ENCODE measurements at places on chromosomes 7 and 10.
A peak's percentile ranks its signal among the peaks of the same experiment; 100 is the strongest.

DNA sequence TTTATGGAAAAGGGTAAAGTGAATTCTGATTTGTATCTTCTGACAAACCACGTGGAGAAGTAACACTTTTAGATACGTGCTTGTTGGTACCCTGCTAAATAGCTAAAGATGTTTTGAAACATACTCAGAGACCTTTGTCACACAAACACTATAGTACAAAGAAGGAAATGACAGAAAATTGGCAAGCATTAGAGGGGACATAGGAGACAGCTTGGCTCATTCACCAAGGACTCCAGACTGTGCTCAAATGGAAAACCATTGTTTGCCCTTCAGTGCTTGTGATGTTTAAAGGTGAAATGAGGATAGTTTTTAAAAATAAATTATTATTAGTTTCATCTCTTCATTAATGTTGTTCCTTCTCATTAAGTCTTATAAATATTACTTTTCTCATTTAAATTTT lies 34.0 kb upstream of the CD36 start:
- no peak for DNase-seq

DNA sequence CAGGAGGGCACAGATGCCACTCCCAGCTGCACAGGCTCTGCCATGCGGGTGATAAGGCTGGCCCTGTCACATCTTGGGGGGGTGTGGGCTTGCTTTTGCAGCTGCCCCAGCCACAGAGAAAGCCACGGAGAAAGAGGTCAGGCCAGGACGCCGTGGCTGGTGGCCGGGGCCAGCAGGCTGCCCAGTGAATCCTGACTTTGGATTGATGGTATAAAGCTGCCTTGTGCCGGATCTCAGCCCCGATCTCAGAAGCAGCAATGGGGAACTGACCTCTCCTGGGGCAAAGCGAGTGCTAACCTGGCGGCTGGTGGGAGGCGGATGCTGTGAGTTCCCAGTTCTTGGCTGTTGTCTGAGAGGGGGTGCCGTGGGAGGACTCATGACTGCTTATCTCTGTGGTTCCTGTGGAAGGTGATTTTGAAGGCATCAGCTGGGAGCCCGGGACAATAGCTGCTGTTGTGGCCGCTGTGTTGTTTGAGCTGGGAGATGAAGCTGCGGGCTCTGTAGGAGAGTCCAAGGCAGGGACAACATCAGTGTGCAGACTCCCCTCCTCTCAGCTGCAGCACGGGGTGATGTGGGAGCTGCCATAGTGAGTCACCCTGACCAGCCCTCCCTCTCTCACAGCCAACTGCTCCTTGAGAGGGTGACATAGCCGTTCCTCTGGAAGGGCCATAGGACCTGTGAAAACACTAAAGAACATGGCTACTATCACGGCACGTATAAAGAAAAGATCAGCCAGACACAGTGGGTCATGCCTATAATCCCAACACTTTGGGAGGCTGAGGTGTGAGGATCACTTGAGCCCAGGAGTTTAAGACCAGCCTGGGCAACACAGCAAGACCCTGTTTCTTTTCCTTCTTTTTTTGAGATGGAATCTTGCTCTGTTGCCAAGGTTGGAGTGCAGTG lies 17.0 kb downstream of the IL15RA start:
- DNase-seq: no peak

GRCh38 chr10:93921338-93921737 lies 27.6 kb downstream of the SLC35G1 start:
- DNase-seq: peak; percentile 32

DNA sequence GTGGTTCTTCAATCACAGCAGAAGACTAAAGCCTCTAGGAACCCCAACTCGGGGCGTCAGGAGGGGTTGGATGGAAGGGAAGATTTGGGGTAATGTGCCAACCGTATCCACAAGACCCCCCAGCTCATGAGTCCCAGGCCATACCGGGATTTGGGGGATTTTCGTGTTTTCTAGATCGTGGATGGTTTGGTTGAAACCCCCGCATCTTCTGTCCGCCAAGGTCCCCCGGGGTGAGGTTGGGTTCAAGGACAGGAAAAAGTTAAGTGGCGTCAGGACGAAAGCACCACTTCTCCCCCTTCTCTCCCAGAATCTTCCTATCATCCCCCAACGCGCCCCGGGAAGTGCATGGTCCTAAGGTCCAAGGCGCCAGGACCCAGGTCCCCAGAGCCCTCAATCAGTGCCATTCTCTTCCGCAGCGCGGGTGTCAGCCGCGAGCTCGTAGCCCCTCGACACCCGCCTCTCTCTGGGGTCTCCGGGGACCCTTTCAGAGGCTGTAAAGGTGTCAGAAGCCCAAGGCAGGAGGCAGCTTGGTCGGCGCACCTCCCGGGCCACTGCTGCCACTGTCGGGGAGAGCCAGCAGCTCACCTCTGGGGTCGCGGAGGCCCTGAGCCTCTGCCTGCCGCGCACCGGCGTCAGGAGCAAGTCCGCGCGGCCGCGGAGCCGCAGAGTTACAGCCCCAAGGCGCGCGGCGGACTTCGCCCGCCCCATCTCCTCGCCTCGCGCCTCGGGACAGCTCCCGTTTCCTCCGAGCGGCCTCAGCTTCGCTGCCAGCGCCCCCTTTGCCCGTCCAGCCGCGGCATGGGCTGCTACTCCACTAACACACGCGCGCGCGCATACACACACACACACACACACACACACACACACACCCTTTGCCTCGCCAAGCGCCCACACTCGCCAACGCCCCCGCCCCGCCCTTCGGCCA lies 1.5 kb downstream of the MKX start:
- DNase-seq: peak; percentile 17

DNA sequence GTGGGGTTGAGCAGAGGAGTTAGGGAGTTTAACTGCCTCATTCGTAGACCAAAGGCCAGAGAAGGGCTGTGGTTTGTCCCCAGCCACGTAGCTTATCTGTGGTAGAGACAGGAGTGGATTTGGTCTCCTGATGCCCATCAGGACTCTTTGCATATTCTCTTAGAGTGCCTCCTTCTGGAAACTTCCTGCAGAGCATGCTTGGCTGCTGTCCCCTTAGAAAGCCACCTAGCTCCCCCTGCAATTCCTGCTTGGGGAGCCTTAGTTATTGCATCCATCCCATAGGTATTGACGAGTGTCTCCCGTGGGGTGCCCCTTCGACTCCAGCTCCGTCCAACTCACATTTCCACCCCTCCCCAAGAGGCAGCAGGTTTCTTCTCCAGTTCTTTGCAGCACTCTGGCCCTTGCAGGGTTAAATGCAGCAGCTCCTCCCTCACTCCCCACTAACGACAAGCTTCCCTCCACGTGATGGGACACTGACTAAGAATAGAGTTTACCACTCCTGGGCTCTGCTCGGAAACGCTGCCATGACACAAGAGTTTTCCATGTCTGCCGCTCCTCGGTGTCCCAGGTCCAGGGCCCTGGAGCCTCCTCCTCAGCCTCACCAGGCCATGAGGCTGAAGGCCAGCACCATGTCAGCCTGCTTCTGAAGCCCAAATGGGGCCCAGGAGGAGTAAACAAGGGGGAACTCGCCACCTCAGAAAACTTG lies 147.8 kb upstream of the UNC5B start:
- no peak for DNase-seq

- no peak for DNase-seq
Observed at GRCh38 chr10:5527332-5528200, 2.8 kb downstream of the CALML3 start.

DNA sequence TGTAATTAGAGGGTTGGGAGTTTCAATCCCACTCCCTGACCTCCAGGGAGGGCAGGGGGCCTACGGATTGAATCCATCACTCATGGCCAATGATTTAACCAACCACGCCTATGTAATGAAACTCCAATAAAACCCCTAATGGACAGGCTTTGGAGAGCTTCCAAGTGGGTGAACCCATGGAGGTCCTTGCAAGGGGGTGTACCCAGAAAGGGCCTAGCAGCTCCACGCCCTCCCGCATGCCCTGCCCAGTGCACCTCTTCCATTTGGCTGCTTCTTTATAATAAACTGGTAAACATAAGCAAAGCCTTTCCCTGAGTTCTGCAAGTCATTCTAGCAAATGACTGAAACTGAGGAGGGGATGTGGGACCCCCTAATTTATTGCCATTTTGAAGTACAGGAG lies 280.1 kb downstream of the FRMD4A start:
- no peak for DNase-seq

DNA sequence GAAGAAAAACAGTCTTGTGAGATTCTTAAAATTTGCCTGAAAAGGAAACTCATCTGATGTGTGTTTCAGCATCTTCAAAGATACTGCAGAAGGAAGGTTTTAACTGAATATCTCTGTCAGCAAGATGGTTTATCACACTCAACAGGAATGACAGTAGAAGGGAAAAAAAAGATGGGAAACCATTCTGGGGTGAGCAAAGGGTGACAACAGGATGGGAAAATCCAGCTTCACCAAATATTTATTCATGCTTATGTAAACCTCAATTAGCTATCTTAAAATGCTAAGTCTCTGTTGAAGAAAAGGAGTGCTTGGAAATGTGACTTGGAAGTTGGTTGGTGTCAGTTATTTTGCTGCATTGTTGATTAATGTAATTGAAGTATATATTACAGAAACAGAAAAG lies 82.2 kb downstream of the FZD1 start:
- DNase-seq: no peak

DNA sequence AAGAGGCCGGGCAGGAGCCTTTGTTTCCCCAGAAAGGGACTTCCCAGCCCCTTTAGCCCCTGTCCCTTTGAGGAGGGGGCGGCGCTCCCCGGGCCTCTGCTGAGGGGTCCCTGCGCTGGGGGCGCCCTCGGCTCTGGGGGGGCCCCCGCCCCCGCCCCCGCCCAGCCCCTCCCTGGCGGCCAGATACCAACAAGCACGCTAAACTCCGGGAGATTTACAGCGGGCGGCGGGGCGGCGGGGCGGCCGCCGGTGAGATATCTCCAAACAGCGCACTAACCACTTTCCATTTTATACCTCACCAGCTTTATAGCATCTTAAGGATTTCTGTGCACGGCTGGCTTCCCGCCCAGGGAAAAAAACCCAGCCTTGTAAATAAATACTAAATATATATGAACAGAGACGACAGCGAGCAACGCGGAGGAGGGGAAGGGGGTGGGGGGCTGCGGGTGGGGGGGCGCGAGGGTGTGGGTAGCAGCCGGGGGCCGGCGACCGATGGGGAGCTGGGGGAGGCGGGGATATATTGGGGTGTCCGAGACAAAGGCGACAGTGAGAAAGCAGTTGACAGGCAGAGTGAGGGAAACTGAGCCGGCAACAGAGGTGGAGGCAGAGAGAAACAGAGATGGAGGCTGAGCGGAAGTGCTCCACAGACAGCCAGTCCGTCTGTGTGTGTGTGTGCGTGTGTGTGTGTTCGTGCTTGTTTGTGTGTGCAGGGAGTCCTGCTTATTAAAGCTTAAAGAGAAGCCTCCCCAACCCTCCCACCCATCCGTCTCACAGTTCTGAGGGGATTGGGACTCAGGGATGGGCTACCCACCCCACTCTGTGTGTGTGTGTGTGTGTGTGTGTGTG lies 85.8 kb downstream of the HIF1AN start:
- DNase-seq: no peak

DNA sequence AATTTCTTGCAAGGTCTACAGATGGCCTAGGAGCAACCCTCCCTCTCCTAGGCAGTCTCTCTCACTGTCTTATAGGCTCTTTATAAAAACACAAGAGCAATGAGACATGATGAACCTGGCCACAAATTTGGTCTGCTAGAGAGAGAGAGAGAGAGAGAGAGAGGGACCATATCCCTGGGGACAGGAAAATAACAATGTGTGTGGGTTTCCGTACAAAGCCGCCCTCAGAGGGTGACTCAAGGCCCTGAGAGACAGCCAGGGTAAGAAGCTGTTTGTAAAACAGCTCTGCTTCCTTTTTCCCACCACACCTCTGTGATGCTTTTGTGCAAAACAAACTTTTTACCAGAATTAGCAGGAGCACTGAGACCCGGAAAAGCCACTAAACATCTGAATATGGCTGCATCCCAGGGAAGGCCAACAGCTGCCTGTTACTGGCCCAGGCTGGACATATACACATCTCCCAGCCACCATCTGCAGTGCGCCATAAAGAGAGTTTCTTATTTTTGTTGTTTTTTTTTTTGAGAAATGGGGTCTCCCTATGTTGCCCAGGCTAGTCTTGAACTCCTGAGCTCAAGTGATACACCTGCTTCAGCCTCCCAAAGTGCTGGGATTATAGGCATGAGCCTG lies 18.4 kb downstream of the GIMAP5 start:
- DNase-seq: no peak

DNA sequence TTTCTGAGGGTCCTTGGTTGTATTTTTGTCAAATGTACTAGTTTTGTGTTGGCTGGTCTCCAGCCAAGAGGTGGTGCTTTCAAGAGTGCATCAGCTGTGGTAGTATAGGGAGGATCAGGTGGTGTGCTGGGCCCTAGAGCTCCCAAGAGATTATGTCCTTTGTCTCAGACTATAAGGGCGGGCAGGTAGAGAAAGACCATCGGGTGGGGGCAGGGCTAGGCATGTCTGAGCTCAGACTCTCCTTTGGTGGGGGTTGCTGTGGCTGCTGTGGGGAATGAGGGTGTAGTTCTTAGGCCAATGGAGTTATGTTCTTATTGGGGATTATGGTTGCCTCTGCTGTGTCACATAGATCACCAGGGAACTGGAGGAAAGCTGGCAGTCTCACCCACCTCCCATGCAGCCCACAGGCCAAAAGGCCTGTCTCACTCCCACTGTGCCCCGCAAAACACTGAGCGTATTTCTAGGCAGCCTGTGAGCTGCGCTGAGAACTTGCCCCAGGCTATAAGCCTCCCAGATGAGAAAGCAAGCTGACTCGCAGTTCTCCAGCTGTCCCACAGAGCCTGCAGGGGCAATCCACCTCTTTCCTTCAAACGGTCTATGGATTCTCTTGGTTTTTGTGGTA lies 1066.7 kb downstream of the GRM8 start:
- no peak for DNase-seq

DNA sequence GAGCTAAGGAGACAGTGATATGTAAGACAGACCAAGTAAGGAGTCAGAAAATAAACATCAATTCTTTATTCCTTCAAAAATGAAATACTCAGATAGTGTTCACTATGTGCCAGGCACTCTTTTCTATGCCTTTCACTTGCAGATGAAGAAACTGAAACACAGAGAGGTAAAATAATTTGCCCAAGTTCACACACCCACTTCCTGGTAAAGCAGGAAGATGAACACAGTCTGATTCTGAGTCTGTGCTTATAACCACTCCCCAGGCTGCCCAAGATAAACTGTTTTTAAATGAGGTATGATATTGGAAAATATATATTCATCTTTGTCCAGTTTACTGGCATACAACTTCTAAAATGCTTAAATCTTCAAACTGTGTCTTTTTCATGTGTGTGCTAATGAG lies 294.4 kb upstream of the NPVF start:
- no peak for DNase-seq

DNA sequence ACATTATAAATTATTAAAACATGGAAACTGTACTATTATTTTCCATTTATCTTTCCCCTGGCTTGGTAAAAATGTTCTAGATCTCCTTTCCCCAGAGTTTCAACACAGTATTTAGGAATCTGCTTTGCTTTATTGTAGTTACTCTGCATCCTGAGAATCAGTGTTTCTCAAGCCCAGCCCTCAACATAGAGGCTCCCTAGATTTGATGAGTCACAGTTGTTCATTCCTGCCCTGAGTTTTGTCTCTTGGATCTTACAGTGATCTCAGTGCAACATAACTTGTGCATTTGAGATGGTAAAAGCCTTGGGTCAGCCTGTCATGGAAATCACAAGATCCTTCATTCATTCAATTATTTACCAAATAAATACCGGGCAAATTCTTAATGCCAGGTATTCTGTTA lies 63.0 kb downstream of the VAX1 start:
- DNase-seq: no peak

- no peak for DNase-seq
Observed at GRCh38 chr10:124130198-124130900, 37.0 kb upstream of the CHST15 start.

GRCh38 chr10:84176836-84177474 lies 3.4 kb downstream of the GPR15LG start:
- DNase-seq: no peak

Data from mucosa of descending colon (tissue), 3 donors.